ENCODE measurements at places on chromosomes 12 and 14.

DNA sequence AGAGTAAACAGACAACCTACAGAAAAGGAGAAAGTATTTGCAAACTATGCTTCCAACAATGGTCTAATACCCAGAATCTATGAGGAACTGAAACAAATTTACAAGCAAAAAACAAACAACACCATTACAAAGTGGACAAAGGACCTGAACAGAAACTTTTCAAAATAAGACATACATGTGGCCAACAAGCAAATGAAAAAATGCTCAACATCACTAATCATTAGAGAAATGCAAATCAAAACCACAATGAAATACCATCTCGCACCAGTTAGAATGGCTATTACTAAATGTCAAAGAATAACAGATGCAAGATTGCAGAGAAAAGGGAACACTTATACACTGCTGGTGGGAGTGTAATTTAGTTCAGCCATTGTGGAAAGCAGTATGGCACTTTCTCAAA is 125.8 kb downstream of the C12orf42 start:
- DNase-seq: no peak

DNA sequence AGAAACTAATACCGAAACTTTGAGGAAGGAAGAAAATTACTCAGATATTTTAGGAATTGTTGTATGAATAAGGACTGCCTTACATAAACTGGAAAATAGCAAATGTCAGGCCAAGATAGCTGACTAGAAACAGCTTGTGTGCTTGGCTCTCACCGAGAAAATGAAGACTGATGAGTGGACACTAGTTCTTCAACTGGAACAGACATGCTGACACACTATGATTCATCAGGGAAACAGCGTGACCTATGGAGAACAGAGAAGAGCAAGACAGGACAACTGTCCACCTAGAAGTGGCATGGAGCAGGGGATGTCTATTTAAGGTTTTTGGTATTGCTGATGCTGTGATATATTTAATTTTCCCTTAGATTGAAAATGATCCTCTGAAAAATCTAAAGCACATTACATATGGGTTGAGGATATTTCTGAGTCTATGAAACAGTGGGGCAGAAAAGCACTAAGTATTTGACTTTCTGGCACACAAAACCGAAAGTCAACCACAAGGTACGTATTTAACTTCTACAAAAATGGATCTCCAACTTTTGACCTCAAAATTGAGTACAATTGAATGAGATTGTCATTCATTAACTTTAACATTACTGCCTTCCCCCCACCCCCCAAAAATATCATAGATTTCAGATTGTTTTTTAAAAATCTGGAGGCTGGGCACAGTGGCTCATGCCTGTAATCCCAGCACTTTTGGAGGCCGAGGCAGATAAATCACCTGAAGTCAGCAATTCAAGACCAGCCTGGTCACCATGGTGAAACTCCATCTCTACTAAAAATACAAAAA is 863.2 kb downstream of the LRFN5 start:
- no peak for DNase-seq

DNA sequence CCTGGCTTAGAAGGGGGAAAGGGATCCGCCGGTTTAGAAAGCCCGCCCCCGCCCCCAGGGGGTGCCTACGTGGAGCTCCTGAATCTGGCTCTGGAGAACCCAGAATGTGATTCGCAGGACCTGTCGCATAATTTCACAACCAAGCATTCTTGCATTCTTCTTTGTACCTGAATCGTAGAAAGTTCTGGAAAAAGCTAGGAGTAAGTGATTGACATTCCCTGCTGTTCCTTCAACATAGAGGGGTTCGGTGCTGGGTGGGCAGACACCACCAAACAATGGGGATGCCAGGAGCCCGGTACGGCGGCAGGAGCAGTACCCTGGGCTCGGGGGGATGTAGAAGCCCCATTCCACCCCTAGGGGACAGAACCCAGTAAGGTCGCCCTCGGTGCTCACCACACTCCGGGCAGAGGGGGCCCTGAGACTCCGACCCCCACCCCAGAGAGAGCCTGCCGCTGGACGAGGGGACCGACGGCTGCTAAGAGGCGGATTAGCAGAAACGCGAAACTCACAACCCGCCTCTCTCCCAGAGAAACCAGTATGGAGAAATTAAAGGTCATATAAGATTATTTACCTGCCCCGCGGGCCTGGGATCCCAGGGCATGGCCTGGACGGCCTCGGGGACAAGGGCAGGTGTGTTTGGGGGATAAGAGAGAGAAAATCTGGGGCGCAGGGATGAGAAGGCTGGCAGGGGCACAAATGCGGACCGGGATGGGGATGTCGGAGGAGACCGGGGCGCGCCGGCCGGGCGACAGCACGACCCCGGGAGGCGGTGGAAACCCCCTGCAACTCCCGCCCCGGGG is 520 bp downstream of the CSRP2 start:
- DNase-seq: no peak

- DNase-seq: no peak
These were observed 15.9 kb downstream of the PLEKHG3 start for GRCh38 chr14:64720131-64720576.

DNA sequence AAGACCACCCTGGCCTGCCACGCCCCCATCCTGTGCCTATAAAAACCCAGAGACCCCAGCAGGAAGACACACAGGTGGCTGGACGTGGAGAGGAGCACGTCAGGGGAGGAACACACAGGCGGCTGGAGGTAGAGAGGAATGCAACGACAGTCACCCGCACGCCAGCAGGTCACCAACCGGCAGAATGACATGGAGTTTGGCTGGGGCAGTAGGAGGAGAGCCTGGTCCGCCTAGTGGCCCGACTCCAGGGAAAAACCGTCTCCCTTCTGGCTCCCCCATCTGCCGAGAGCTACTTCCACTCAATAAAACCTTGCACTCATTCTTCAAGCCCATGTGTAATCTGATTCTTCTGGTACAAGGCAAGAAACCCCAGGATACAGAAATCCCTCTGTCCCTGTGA is 62.7 kb upstream of the KCNH3 start:
- no peak for DNase-seq

- DNase-seq: no peak
These were observed 118.3 kb downstream of the MGAT4C start for GRCh38 chr12:86137936-86138335.

DNA sequence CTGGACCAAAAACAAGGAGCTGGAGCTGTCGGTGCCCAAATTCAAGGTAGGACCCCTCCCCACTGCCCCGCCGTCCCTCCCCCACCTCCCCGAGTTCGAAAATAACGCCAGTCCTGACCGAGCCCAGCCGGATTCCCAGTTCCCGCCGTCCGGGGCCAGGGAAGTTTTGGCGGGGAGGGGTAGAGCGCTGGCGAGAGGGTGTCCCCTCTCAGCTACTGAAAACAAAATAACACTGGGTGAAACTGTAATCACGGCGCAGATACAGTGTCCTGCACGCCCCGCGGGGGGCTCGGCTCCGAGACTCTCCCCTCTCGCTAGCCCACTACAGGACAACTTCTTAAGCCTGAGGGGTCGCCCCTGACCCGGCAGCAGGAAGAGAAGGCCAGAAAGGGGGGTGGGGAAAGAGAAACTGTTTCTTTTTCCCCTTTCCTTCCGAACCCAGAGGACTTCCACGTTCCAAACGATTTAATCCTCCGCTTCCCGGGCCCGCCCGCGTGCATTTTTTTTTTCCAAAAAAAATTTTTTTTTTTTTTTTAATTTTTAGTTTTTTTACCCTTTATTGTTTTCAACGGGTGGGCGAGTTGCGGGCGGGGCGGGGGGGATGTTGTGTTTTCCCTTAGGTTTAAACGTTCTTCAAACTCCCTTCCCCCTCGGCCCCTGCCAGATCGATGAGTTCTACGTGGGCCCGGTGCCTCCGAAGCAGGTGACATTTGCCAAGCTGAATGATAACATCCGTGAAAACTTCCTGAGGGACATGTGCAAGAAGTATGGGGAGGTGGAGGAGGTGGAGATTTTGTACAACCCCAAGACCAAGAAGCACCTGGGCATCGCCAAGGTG is 1.6 kb downstream of the SETD1B start:
- DNase-seq: no peak

GRCh38 chr14:103871596-103872480 is 24.5 kb upstream of the PPP1R13B start:
- no peak for DNase-seq

DNA sequence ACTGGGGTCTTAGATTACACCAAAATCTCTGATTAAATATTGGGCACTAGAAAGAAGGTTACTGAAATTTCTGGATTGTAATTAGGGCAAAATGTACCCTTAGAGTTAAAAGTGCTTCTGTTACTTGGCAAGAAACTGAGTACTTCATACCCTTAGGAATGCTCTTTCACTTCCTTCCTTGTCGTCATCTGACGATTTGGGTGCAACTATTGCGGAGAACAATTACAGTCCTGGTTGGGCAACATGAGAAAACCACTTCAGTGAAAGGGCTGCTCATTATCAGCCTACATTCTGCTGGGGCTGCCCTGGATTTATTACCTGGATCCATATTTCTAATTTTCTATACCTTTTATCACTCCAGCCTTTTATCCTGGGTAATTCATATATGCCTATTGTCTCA is 348.5 kb upstream of the MDGA2 start:
- DNase-seq: no peak

DNA sequence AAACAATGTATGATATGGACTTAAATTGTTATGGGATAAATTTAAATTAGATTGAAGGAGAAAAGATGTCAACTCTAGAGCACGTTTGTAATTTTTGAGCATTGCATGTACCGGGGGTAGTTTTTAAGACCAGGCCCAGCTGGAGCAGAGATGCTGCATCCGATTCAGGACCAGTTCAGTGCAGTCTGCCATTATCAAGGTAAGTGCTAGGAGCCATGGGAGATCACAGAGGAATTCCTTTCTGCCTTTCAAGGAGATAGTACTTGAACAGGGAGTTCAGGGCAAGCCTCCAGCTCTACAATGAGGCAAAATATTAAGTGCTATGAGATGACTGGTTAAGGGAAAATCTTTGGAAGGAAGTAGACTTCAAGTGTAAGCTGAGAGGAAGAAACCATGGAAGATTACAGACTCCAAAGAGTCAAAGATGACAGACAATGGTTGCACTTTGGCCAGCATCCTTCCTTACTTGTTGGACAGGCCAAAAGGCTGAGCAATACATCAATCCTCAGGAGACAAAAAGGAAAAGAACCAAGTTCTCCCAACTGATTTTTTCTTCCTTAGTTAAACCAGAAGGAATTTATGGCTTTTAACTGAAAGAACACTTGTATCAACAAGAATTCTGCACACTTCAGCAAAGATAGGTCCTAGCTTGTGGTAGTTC is 113.2 kb upstream of the HIF1A start:
- DNase-seq: no peak

DNA sequence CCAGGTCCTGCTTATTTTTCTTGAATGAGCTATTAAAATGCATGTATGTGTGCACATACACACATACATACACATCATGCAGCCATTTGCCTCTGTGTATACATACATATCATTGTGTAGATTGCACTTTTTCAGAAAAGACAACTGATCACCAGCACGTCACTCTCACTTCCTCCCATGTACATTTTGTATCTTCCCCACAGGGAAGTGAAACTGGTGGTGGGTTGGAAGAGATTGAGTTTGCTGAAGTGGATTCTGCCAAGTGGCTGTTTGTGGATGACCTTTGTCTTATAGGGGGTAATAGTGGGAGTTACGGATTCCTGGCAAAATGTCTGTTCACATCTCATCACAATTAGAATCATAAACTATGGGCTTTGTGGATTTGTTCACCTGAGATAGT is 448.6 kb downstream of the RAD51B start:
- no peak for DNase-seq

DNA sequence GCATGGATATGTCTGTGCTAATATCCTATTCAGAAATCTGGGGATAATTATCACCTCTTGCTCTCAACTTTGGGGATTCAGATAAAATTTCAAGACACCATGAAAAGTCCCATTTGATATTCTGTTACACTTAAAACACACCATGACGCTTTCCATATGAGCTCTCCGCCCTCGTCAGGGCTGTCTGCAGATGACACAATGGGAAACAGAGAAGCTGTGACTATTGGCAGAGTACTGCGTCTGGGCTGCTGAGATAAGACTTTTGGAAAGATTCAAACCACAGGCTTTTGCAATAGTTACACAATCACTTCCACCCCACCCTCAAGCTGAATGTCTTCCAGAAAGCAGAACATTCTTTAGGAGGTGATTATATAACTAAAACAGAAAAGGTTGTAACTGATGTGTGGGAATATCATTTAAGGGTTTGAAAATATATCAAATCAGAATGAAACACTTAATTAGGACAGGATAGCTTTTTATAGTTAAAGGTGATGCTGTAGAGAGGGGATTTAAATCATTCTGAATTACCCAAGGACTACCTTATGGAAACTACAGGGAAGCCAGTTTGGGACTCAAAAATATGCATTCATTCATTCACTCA is 75.3 kb upstream of the TMPO start:
- DNase-seq: no peak
